ENCODE measurements at places on chromosomes 2 and 18.

DNA sequence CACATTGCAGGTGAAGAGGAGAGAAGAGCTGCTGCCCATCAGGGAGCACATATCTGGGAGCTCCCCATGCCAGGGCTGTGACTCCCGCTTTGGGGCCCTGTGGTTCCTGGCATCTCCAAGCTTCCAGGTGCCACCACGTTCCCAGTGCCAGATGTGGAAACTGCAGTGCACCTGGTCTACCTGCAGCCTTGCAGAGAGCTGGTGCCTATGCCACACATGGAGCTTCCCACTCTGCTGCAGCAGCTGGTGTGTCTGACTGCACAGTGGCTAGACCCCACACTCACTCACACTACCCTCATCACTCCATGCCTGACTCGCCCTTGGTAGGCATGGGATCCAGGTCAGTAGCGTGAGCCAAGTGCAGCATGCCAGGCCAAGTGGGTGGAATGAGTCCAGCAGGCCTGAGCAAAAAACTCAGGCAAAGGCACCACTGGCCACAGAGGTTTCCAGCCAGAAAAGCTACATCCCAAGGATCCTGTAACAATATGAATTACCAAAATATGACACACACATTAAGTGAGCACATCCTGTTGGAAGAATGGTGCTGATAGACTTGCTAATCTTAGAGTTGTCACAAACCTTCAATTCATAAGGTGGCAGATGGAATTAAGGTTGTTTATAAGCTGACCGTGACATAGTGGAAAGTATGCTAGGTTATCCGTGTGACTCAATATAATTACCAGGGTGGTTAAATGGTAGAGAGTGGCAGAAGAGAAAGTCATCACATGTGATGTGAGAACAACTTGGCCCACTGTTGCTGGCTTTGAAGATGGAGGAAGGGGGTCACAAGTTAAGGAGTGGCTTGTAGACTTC lies 150.9 kb downstream of the EHBP1 start:
- DNase-seq: no peak

- DNase-seq: no peak
These were observed 20.5 kb upstream of the KIF3C start for GRCh38 chr2:26002632-26003310.

- no peak for DNase-seq
These were observed 339.4 kb downstream of the RND3 start for GRCh38 chr2:150147889-150148683.

GRCh38 chr2:119029297-119029696 lies 87.3 kb downstream of the MARCO start:
- DNase-seq: no peak

DNA sequence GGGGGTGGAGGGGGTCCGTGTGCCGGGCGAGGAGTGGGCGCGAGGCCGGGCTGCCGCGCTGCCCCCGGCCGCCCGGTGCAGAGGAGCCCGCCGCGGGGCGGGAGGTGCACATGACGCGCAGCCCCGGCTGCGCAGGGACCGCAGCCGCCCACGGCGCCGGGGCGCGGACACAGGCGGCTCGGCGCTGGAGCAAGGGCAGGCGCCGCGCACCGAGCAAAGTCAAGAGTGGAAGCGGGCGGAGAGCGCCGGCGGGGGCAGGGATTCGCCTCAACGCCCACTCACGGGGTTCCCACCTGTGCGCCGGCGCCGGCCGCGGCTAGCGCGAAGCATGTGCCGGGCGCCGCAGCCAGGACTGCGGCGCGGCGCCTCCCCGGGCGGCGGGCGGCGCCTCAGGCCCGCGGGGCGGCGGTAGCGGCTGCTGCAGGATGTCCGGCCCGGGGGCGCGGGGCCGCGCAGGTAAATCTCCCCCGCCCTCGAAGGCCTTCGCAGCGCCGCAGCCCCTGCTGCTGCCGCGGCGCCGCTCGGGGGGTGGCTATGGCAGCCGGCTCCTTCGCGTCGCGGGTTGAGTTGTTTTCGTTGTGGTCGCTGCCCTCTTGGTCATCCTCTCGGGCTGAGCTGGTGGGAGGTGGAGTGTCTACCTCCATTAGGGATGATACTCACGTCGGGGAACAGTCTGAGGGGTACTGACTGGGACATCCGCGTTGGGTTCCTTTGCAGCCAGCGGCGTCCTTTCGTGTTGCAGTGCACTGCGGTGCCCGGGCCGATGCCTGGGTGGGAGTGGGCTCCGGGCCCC lies 216.3 kb upstream of the DTNA start:
- peak; percentile 38 for DNase-seq

DNA sequence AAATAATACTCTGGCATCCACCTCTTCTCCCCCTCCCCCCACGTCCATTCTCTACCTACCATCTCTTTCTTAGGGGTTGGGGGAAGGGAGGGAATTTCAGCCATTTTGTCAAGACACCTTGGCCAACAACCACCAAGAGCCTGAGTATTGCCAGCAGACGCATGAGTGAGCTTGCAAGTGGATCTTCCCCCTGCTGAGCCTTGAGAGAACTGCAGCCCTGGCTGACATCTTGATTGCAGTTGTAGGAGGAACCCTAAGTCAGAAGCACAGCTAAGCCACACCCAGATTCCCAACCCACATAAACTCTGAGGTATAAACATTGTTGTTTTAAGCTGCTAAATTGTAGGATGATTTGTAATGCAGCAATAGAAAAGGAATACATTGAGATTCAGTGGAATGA lies 165.6 kb downstream of the TMEFF2 start:
- DNase-seq: no peak

DNA sequence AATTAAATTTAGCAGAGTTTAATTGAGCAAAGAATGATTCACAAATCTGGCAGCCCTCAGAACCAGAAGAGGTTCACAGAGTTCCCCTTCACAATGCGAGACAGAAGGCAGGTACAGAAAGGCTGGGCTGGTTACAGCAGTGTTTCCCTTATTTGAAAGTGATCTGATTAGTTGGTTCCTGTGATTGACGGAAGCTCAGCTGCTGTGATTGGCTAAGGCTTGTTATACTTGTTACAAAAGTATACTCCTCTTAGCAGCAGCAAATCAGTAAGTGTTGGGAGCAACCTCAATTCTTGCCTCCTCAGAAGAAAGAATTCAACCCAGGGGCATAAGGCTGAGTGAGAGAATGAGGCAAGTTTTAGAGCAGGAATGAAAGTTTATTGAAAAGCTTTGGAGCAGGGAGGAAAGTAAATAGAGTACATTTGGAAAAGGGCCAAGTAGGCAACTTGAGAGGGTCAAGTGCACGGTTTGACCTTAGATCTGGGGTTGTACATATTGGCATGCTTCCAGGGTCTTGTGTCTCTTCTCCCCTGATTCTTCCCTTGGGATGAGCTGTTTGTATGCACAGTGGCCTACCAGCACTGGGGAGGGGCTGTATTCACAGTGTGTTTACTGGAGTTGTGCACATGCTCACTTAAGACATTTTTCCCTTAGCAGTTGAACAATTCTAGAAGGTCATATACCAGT lies 431.8 kb upstream of the RAB12 start:
- no peak for DNase-seq

- DNase-seq: no peak
These were observed 46.2 kb downstream of the ARHGAP28 start for GRCh38 chr18:6775702-6776101.
